ENCODE measurements at places on chromosomes 12 and 14. TPM values are rescaled to one million over a fixed set of nuclear protein-coding genes. Genes with fewer than 3 reads are reported as not detected.

Gene LAG3
- 0.22 TPM for total RNA-seq

Gene CFAP251
- 1.1 TPM for total RNA-seq

Gene EFS
- not detected for total RNA-seq

Gene CEP290
- total RNA-seq, result 4.4 TPM
